Kidney (tissue), 22 donors: ENCODE measurements at places on chromosomes 3 and 15. TPM values are rescaled to one million over a fixed set of nuclear protein-coding genes. Genes with fewer than 3 reads are reported as not detected.

TF gene
- 0.88 TPM for polyA plus RNA-seq

- peak; percentile 51 for DNase-seq
Observed at GRCh38 chr3:186974824-186975313, 44.5 kb downstream of the ST6GAL1 start.

EFCAB12 gene
- 1.2 TPM for polyA plus RNA-seq

DNA sequence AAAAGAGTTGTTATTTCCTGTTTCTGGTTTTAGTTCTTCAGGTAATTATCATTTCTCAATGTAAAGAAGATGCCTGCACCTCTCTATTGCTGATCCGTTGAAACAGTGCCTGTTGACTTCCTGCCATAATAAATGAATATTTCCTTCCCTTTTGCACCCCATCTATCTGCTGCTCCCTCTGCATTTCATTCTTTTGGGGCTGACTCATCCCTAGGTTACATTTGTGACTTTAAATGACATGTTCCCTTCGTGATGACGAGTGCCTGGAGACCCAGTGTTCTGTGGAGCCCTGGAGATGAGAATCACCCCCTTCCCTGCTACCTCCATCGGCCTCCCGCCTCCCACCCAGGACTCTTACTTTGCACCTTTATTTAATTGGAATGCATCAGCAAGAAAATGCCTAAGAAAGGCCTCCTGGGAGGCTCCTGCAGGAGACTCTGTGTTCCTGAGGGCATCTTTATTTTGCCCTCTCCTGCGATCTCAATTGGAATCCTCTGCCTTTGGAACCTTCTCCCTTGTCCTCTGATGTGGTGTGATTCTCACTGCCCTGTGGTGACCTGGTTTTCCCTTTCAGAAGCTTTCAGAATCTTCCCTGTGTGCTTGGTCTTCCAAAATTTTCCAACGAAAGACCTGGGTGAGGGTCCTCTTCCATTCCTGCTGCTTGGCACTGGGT lies 13.7 kb downstream of the LRRK1 start:
- DNase-seq: no peak

TRA2B gene
- 66.8 TPM for polyA plus RNA-seq

DNA sequence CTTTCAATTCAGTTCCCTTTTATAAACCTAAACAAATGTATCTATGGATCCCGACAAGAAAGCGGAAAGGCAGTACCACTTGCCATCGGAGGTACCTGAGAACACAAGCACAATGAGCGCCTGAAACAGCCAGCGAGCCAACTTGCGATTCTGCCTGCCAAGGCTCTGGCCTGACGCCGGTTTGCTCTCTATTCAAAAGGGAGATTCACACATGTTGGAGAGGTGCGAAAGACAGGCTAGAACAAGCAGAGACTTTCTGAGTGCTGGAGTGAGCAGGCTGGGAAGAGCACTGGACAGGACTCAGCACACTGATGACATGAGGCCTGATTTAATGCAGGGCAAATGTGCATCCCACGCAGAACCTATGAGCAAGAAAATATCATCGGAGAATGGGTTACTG lies 17.7 kb upstream of the PRR23E start:
- no peak for DNase-seq

PIERCE2 gene
- polyA plus RNA-seq: 9.6 TPM

GRCh38 chr3:158701420-158702065 lies 29.1 kb upstream of the LXN start:
- DNase-seq: no peak

DNA sequence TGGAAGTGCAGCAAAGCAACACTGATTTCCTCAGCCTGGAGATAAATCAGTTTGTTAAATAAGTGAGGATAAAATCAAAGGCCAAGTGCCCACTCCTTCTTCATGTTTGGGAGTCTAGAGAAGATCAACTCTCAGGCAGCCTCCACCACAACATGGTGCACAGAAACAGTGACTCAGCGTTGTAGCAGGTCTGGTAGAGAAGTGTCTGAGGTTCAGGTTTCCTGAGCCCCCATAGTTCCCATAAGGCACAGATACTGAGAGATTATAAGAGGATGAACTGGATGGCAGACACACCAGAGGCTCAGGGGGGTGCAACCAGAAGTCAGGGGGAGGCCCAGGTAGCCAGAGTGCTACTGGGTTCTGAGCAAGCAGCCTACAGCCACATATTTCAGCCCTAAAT lies 166.7 kb downstream of the FRMD5 start:
- DNase-seq: no peak

- no peak for DNase-seq
Observed at GRCh38 chr3:117692416-117692995, 982.9 kb downstream of the TUSC7 start.

OR5H1 gene
- polyA plus RNA-seq: not detected

FAN1 gene
- 11.4 TPM for polyA plus RNA-seq

DNA sequence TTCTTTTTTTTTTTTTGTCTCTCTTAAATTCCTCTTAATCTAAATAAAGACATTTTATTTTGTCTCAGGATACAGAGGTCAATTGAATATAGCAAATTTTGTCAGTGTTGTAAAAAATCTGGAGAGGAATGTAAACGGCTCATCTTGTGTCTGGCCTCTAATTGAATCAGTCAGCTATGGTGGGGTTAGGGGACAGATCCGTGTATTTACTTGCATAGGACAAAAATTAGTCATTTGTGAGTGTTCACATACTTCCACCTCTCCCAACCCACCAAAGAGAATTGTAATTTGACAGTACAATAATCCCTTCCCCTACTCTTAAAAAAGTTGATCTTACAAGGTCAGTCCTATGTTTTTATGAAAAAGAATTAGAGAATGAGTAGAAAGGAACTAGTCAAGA lies 18.3 kb downstream of the PPARG start:
- DNase-seq: no peak

AHSG gene
- polyA plus RNA-seq: 0.34 TPM

GRCh38 chr15:95834028-95834804 lies 496.3 kb upstream of the NR2F2 start:
- no peak for DNase-seq

DNA sequence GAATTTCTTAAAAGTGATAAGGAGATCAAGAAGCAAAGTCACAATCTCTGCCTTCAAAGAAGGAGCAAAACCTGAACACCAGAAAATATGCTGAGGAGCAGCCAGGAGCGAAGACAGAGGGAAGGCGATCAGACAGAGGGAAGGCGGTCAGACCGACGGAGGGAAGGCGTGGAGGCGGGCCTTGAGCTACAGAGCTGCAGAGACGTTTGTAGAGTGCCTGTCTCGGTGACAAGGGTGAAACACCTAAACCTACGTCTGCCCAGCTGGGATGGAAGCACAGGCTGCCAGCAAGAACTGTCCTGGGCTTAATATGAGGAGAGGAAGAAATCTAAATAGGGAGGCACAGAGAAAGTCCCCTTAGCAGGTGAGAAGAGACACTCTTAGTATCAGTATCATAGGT lies 476.0 kb downstream of the OCA2 start:
- no peak for DNase-seq

DNA sequence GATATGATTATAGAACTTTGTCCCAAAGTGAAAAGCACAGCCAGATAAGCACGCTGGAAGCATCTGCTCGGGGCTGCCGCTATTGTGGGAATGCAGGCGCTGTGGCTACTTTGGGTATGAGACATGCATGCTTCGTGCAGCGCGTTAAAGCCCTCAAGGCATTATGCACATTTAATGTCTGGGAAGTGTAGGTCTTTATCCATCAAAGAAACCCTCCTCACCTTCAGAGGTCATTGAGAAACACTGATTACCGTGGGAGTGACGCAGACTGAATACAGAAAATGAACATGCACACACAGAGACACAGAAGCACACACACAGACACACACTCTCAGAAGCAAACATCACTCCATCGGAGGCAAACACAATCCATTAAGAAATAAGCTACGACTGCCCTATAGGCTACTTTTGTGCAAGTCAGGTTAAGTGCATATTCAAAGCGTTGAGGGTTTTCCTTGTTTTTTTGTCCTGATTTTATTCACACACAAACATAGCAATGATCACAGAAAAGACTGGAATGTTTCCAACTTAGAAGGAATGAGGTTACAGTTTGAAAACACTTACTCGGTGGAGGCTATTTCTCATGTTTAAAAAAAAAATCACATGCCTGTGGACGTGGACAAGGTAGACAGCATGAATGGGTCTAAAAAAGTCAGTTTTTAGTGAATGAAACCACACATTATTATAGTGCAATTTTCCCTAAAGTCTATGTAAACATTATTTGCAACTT lies 68.5 kb downstream of the PLCH1 start:
- peak; percentile 36 for DNase-seq

POLR2H gene
- polyA plus RNA-seq: 157 TPM

FBN1 gene
- polyA plus RNA-seq: 2.4 TPM

- no peak for DNase-seq
Observed at GRCh38 chr15:73239564-73240215, 129.1 kb downstream of the HCN4 start.

TAGLN3 gene
- 5.7 TPM for polyA plus RNA-seq

- DNase-seq: no peak
Observed at GRCh38 chr3:12659316-12660015, 4.5 kb downstream of the RAF1 start.

TRH gene
- polyA plus RNA-seq: not detected

GRCh38 chr3:86774082-86774691 lies 216.8 kb downstream of the VGLL3 start:
- DNase-seq: no peak

GHSR gene
- polyA plus RNA-seq: not detected

MEX3B gene
- 0.28 TPM for polyA plus RNA-seq

XPC gene
- polyA plus RNA-seq: 15.9 TPM

DNA sequence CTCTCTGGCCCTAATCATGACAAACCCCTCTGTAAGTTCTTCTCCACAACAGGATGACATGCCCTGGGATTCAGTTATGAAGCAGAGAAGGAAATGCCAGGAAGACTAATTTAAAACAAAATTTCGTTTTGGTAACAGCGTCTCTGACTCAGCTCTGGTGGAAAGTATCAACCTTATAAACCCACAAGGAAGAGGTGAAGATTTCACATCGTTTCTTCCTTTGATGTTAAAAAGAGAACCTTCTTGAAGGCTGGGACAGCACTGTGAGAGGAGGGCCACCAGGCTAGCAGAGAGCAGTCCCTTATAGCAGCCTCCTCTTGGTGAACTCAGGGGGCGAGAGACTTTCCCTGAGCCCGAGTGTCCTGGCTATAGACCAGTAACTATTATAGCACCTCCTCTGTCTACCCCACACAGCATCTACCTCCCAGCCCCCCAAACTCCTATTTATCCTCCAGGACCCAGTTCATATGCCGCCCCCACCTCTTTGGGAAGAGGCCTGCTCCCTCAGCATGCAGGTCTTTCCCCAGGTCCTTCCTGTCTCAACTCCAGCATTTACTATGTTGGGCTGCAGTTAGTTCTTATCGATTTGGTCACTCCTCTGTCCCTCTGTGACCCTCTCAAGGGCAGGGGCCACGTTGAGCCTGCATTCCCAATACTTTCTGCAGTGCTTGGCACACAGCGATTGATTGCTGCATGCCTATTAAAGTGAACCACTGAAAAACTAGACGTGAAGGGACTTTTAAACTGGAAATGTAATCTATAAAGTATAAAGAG lies 321.5 kb upstream of the ICE2 start:
- DNase-seq: no peak

GOLGA6B gene
- polyA plus RNA-seq: not detected

DNA sequence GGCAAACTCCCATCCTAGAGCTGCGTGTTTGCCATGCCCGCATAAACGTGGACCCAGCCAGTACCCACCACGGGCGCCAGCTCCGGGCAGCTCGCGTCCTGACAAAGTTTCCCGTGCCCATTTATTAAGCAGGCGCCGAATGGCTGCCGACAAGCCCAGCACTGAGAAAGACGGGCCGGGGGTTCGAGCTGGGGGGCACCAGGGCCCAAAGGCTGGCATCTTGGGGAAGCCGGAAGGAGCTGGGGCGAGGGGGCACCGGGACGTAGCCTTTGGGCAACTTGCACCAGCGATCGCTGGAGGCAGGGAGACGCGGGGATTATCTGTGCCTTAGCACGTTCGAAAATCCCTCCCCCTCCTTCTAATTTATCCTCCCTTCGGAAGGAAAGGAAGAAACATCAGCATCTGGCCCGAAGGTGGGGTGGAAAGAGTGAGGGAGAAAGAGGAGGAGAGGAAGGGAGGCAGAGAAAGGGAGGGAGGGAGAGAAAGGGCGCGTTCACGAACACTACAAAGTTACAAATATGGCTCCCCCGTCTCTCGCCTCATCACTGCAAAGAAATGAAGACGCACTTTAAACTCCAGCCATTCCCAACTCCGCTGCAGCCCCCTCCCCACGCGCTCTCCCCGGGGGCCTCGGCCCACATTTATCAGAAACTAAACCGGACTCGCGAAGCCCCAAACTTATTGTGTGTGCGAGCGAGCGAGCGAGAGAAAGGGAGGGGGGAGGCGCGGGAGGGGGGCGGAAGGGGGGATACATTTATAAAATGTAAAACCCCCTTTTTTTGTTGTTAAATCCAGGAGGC lies 1.0 kb downstream of the ANP32A start:
- peak; percentile 81 for DNase-seq

DNA sequence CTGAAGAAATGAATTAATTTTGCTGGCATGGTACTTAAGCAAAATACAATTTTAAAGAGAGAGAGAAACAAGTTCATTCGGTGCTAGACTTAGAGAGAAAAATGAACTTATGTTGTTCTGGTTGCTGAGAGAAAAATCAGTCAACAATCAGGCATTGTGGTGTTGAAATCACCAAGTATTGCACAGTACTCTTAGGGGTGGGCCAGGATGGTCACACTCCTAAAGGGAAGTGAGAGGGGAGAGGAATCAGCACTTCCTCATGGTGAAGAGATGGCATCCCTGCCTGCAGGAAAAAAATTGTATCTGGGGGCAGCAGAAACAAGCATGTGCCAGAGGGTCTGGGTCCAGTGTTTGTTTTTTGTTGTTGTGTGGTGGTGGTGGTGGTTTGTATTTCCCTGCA lies 7.0 kb upstream of the DMXL2 start:
- no peak for DNase-seq

- no peak for DNase-seq
Observed at GRCh38 chr15:58342508-58342907, 89.3 kb upstream of the LIPC start.

DNA sequence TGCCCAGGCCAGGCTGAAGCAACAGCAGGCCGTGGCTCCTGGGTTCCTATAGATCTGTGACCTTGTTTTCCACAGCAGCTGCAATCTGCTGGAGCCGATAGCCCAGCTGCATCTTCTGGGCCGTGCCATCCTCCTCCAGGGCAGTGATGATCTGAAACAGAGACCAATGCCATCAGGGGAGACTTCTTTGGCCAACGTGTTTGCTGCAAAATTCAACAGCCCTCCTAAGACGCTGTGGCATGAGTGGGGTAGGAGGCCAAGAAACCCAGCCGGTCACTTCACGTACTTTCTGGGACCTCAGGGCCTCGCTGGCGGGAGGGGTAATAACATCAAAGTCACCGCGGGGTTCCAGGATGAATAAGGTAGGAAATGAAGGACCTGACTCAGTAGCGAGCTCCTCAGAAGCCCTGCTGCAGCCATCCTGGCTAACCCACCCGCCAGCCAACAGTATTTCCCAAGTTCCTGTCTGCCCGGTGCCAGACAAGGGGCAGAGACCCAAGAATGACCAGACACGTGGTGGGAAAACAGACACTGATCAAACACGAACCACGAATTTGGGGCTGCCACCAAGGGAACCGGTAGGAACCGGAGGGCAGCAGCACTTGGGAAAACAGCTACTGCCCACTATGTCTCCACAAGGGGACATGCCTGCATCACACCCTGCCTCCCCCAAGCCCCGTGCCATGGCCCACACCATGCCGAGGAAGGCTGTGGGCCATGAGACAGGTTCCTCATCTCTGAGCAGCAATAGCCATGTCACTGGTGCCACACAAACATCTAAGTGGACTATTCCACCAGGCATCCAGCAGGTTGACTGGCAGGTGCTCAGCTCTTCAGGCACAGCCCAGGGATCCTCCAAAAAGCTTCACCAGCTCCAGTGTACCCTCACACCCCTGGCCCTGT lies 25.2 kb downstream of the PLXNB1 start:
- no peak for DNase-seq

LSAMP gene
- polyA plus RNA-seq: 1.4 TPM

ZNF860 gene
- 0.84 TPM for polyA plus RNA-seq

- peak; percentile 75 for DNase-seq
Observed at GRCh38 chr3:123258811-123259420, 57.2 kb downstream of the SEC22A start.
